Ammon's horn (tissue), 1 donor: ENCODE measurements at places on chromosomes 3 and 15.

- no peak for DNase-seq
Observed at GRCh38 chr3:129228891-129229585, 20.4 kb upstream of the COPG1 start.

GRCh38 chr3:99953596-99953995 lies 135.9 kb downstream of the CMSS1 start:
- no peak for DNase-seq

GRCh38 chr3:10248984-10249748 lies 907 bp downstream of the TATDN2 start:
- no peak for DNase-seq

- no peak for DNase-seq
Observed at GRCh38 chr3:103127737-103128136, 692.9 kb downstream of the ZPLD1 start.

DNA sequence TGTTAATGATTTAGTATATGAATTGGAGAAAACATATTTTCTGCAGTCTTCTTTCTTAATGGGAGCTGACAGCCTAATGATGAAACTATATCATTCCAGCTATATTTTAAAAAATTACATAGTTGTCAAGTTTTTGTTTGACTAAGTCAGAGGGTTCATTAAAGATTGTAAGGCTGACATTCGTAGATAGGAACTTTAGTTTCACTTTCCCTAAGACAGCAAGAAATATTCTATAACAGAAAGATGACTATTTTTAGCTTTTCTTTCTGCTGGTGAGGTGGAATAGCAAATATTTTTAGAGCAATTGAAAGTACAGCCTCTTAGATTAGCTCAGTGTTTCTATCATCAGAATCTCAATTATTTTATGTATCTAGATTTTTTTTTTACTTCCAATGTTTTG lies 60.2 kb downstream of the PIAS1 start:
- DNase-seq, result no peak

- DNase-seq, result no peak
Observed at GRCh38 chr3:122100591-122101463, 45.7 kb downstream of the CD86 start.

- DNase-seq, result no peak
Observed at GRCh38 chr3:194971009-194971408, 285.3 kb downstream of the FAM43A start.

- no peak for DNase-seq
Observed at GRCh38 chr3:139122221-139122581, 77.5 kb upstream of the PRR23C start.

DNA sequence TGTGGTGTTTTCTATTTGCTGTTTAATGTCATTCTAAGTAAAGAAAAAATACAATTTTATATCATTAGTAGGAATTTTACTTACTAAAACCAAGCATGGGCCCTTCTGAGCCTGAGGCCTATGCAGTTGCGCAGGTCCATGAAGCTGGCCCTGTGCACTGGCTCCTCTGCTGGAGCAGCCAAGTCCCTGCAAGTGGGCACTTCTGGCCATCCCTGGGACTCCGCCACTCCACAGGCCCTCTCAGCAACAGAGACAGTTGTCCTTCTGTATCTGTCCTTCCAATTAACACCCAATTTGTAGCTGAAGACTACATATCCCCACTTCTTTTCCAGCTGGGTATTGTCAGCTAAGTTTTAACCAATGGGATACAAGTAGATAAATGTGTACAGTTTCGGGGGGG lies 49.9 kb upstream of the RYK start:
- DNase-seq, result no peak

DNA sequence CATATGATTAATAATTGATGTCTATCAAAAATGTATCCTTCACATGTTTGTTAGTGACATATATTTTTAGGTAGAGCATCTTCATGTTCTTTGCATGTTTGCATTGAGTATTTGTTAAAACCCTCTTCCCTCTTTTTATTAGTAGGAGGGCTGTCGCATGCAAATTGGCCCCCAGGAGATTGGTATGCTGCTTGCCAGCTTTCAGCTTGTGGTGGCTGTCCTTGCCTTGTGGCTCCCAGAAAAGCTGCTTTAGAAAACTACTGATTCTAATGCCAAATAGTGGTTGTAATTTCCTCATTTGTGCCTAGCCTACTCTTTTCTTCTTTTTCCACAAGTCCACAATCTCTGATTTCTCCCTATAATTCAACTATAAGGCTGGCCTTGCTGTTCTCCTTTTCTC lies 886.8 kb downstream of the VGLL3 start:
- no peak for DNase-seq

- DNase-seq, result no peak
Observed at GRCh38 chr3:46950177-46950576, 26.4 kb downstream of the CCDC12 start.
